ENCODE measurements at places on chromosomes 7 and 10.
A peak's percentile ranks its signal among the peaks of the same experiment; 100 is the strongest.

GRCh38 chr7:155448632-155449007 is 9.3 kb upstream of the EN2 start:
- DNase-seq = no peak

DNA sequence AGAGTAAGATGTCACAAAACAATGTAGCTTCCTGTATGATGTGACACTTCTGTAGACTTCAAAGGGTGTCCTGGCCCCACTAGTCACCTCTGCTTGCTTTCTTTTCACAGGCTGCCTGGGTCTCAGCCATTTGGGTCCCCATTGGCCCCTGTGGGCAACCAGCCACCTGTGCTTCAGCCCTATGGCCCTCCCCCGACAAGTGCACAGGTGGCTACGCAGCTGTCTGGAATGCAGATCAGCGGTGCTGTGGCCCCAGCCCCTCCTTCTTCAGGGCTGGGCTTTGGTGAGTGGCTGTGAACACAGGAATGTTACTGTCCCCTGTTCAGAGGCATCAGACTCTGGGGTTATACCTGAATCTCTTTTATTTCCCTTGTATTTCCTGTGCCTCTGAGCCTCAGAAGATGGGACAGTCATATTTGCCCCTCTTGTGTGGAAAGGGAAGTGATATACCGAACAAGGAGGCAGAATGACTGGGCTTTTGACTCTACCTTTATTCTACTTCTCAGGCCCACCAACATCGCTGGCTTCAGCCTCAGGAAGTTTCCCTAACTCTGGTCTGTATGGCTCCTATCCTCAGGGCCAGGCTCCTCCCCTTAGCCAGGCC is 15.4 kb downstream of the SEC24C start:
- DNase-seq = peak; percentile 67

DNA sequence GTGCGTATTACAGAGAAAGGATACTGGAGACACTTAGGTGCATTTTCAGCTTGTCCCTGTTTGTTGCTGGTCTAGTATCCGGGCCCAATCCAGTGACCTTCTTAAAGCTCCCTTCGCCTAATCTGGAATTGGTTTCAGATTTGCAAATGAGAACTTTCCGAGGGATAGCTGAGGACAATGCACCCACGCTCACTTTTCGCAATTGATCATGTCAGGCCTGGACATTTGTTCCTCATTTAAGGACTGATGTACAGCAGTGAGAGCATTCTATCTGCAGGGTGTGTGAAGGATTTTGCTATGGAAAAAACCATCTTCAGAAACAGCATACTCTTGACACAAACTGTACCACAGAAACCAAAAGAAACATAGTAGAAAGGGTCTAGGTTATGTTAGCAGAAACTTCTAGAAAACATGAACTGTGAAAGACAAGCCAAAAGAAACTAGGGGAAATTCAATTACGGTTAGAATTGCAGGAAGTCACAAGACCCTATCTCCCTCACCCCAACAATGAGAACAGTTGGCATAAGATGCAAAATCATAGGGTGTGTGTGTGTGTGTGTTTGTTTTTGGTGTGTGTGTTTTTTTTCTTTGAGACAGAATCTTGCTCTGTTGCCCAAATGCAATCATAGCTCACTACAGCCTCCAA is 331.1 kb downstream of the CALN1 start:
- no peak for DNase-seq

DNA sequence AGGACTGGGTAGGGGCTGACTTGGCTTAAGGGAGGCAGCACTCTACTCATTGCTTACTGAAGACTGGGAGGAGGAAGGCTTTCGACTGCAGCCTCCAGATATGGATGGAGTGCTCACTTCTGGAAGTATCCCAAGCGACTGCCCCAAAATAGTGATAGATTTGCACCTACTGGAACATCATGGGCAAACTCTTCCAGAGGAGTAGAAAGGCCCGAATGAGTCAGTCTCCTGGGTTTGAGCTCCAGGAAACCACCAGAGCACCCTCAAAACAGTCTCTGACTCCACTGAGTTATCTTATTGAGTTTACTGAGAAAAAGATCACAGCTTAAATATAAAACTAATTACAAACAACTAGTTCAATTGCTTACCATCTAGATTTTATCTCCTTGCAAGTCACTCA is 37.2 kb upstream of the PDLIM1 start:
- no peak for DNase-seq

DNA sequence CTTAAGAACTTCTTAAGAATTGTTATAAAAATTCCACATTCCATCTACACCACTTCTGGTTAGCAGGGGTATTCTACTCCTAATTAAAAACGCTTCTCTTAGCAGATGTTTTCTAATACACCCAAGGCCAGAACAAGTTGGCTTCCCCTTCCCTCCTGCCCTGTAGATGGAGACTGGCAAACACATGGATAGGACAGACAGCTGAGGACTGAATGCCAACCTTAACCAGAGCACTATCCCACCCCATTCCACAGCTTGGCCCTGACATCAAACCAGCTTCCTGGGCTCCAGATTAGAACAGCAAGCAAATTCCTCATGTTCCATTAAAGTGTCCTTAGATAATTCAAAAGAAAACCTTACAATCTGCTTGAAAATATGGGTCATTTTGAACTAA is 56.6 kb upstream of the IL6 start:
- DNase-seq = no peak
